ENCODE measurements at places on chromosomes 13 and 19.
A peak's percentile ranks its signal among the peaks of the same experiment; 100 is the strongest.

DNA sequence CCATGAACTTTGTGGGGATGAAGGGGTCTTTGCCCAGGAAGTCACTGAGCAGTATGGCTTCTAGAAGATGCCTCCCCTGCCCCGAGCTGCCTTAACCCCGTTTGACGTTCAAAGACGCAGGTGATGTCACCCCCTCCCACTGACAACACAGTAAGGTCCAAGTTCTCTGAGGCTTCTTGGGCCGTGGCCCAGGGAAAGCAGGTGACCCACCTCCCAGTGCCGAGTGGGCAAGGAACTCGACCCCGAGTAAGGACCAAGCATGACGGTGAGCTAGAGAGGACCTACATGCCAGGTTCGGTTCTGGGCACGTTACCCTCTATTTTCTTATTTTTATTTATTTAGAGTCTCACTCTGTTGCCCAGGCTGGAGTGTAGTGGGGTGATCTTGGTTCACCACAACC, 81.3 kb downstream of the SLC6A16 start:
- H3K27me3 ChIP-seq = peaks cover 14% of the 10 kb centered on the region
- no peaks in the 10 kb centered on the region for H3K36me3 ChIP-seq
- peaks cover 6% of the 10 kb centered on the region for H3K4me1 ChIP-seq
- no peak for DNase-seq
- H3K27ac ChIP-seq = no peak overlapping the region

DNA sequence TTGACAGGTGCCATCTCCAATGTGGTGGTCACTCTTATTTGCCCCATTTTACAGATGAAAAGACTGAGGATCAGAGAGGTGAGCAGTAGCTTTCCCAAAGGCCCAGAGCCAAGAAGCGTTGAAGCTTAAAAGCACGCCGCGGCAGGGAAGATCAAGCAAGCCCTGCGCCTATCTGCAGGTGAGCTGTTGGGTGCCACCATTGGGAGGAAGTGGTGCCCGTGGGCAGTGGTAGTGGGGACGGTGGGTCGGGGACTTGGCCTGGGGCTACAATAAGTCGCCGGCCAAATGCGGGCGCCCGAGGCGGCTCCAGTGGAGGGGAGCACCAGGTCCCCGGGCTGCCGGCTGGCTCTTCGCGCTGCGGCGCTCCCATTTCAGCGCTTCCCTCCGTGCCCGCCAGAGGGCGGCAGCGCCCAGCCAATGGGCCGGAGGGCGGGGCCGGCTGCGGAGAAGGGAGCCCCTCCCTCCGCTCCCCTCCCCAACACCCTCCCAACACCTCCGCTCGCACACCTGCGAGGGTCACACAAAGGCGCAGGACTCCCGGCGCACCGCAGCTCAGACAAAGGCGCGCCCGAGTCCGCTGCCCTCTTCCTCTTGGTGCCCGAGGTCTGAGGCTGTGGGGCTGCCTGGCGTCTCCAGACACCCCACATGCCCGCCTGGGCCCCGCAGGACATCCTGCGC, 744 bp upstream of the POU2F2 start:
- peak overlapping the region; percentile 33 for H3K4me3 ChIP-seq
- no peaks in the 10 kb centered on the region for H3K36me3 ChIP-seq
- H3K4me1 ChIP-seq = peaks cover 3% of the 10 kb centered on the region
- peak; percentile 88 for DNase-seq
- peaks cover 72% of the 10 kb centered on the region for H3K27me3 ChIP-seq

GRCh38 chr13:33508060-33508459, 222.5 kb upstream of the STARD13 start:
- no peaks in the 10 kb centered on the region for H3K4me1 ChIP-seq
- no peaks in the 10 kb centered on the region for H3K36me3 ChIP-seq
- DNase-seq = no peak
- no peaks in the 10 kb centered on the region for H3K27me3 ChIP-seq

DNA sequence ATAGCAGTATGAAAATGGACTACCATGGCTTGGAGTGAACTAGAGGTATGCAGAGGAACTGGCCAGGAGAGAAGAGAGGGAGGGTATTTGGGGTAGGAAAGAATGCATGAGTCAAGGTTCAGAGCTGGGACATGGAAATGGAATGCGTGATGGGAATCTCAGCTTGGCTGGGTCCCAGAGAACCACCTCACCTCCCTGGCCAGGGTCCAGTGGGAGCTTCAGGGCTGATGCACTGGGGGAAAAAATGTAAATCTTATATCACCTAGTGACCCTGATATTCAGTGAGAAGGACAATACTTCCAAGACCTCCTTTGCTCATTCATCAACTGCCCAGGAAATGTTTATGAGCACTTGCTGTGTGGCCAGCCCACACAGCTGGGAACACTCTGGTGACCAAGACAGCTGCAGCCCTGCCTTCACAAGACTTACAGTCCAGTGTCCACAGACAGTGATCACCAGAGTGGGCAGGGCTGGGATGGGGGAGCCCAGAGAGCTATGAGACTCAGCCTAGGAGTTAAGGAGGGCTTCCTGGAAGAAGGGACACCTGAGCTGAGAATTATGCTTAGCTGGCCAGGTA, 12.8 kb downstream of the IGSF23 start:
- no peak for DNase-seq
- peaks cover 5% of the 10 kb centered on the region for H3K36me3 ChIP-seq
- peak overlapping the region; percentile 29 for H3K27ac ChIP-seq
- no peaks in the 10 kb centered on the region for H3K27me3 ChIP-seq
- no peak overlapping the region for H3K4me3 ChIP-seq

- no peak overlapping the region for H3K27ac ChIP-seq
- H3K4me1 ChIP-seq = peaks cover 17% of the 10 kb centered on the region
- DNase-seq = no peak
- no peak overlapping the region for H3K4me3 ChIP-seq
- peaks cover 16% of the 10 kb centered on the region for H3K27me3 ChIP-seq
- peaks cover 6% of the 10 kb centered on the region for H3K36me3 ChIP-seq
Observed at GRCh38 chr19:8324186-8325050, 3.1 kb downstream of the RPS28 start.

DNA sequence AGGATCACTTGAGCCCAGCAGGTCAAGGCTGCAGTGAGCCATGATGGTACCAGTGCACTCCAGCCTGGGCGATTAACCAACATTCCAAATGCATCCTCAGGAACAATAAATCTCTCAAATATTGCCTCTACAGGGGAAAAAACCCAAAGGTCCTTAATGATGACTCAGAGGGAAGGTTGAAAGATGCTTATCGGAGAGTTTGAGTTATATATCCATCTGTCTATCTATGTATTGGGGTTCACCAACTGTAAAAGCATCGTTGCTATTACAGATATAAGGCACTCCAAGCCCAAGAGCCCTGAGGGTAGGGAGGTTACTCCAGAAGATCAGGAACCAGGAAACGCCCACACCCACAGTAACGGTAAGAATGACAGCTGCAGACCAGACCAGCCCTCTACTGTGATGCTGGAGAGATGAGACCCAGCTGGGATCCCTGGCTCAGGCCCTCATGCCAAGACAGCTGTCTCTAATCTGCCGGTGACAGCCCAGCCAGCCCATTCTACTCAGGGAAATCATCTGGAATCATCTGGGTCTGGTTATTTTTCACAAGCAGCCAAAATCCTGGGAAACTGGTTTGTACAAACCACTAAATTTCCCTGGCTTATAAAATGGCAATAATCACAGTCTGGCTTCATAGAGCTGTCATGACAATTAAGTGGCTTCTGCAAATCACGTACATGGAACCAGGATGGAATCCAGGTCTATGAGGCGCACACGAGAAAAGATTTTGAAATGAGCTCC, 23.8 kb downstream of the TEX101 start:
- no peak for DNase-seq
- H3K27ac ChIP-seq = no peak overlapping the region
- H3K27me3 ChIP-seq = peaks cover 20% of the 10 kb centered on the region
- H3K4me3 ChIP-seq = no peak overlapping the region

DNA sequence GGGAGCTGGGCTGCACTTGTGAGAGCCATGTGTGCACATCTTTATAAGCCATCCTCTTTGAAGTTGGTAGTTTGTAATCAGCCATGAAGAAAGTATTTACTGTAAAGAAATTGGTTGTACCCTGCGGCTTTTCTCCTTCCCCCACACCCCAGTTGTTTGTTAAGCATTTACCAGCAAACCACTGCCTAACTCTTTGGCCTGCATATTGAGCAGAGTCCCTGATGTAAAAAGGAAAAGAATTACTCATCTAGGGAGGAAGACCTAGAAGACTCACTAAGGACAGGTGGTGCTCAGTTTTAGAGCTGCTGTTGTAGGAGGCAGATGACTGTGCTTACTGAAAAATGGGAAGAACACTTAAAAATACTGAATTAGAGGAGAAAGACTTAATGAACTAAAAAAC, 245.3 kb downstream of the PCCA start:
- no peaks in the 10 kb centered on the region for H3K27me3 ChIP-seq
- H3K4me3 ChIP-seq = no peak overlapping the region
- no peaks in the 10 kb centered on the region for H3K4me1 ChIP-seq

- peaks cover 3% of the 10 kb centered on the region for H3K4me1 ChIP-seq
- DNase-seq = no peak
- H3K36me3 ChIP-seq = peaks cover 2% of the 10 kb centered on the region
- H3K27me3 ChIP-seq = peaks cover 11% of the 10 kb centered on the region
Observed at GRCh38 chr13:46484561-46484960, 68.4 kb upstream of the LRCH1 start.

- H3K27ac ChIP-seq = no peak overlapping the region
- H3K36me3 ChIP-seq = no peaks in the 10 kb centered on the region
- no peak overlapping the region for H3K4me3 ChIP-seq
Observed at GRCh38 chr13:91567485-91568207, 169.2 kb downstream of the GPC5 start.

Measured in progenitor cell of endocrine pancreas (in vitro differentiated cells).